ENCODE measurements at places on chromosomes 3 and 15. TPM values are rescaled to one million over a fixed set of nuclear protein-coding genes. Genes with fewer than 3 reads are reported as not detected.
A peak's percentile ranks its signal among the peaks of the same experiment; 100 is the strongest.

GRCh38 chr3:20564966-20565365, 379.0 kb upstream of the SGO1 start:
- H3K27ac ChIP-seq = no peak overlapping the region
- no peaks in the 10 kb centered on the region for H3K27me3 ChIP-seq
- H3K4me3 ChIP-seq = no peak overlapping the region
- DNase-seq = no peak
- H3K4me1 ChIP-seq = peaks cover 54% of the 10 kb centered on the region

- no peaks in the 10 kb centered on the region for H3K27me3 ChIP-seq
- H3K27ac ChIP-seq = peak overlapping the region; percentile 78
- DNase-seq = peak; percentile 48
- H3K4me3 ChIP-seq = peak overlapping the region; percentile 23
These were observed 32.9 kb upstream of the MBNL1 start for GRCh38 chr3:152235709-152236298.

The FMN1 gene
- total RNA-seq = 14.0 TPM

- H3K4me3 ChIP-seq = no peak within 1 kb of the TSS
- H3K27me3 ChIP-seq = peaks cover 5% of the 10 kb centered on the region
- no peak for DNase-seq
- H3K27ac ChIP-seq = no peak within 1 kb of the TSS
These were observed at the start of gene CD86 for GRCh38 chr3:122055215-122055614. TSS of gene CD86 (plus strand) at chr3:122055362. CDS start at chr3:122055490, 128 bp downstream.

The ARHGAP31 gene
- total RNA-seq = 25.1 TPM

The MORC1 gene
- not detected for total RNA-seq

DNA sequence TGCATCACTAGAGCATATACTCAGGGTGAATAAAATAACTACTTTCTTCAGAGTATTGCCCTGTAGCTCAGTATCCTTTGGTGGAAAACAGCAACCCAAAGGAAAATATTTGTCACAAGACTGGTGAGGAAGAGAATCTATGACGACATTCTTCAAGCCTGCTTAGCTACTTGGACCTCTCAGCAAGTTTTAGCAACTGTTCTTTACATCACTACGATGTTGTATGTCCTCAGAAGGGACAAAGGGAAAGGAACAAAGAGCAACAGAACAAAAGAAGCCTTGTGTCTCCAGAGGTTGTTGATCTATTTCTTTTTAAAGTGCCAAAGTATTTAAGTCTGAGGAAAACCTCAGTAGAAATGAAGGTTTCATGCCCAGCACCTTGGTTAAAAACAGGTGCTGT, 746.7 kb downstream of the NAALADL2 start:
- no peak for DNase-seq
- H3K27me3 ChIP-seq = no peaks in the 10 kb centered on the region
- H3K4me1 ChIP-seq = peaks cover 9% of the 10 kb centered on the region
- H3K4me3 ChIP-seq = no peak overlapping the region
- no peaks in the 10 kb centered on the region for H3K36me3 ChIP-seq

Measured in HFFc6 (cell line).